HT1080 (cell line): ENCODE measurements at places on chromosomes 11 and 22. TPM values are rescaled to one million over a fixed set of nuclear protein-coding genes. Genes with fewer than 3 reads are reported as not detected.

The TMEM258 gene
- 178 and 184 TPM in 2 replicates for total RNA-seq

The HTR3A gene
- total RNA-seq = not detected in 2 replicates

The MS4A6A gene
- total RNA-seq = not detected in 2 replicates

The MUC2 gene
- total RNA-seq = not detected in 2 replicates

The PTPRCAP gene
- 0.60 TPM in 1 of 2 replicates, not detected in the other for total RNA-seq

The MYO18B gene
- 1.9 and 2.3 TPM in 2 replicates for total RNA-seq

The HOATZ gene
- total RNA-seq = not detected in 2 replicates

The KCNK7 gene
- total RNA-seq = not detected in 2 replicates

The LMO1 gene
- 0.18 and 0.30 TPM in 2 replicates for total RNA-seq

The C11orf97 gene
- total RNA-seq = not detected in 2 replicates

The APOA5 gene
- 0.23 TPM in 1 of 2 replicates, not detected in the other for total RNA-seq

The TNNT3 gene
- total RNA-seq = not detected in 2 replicates
